Foreskin fibroblast (primary cell): ENCODE measurements at places on chromosomes 5 and 9.

DNA sequence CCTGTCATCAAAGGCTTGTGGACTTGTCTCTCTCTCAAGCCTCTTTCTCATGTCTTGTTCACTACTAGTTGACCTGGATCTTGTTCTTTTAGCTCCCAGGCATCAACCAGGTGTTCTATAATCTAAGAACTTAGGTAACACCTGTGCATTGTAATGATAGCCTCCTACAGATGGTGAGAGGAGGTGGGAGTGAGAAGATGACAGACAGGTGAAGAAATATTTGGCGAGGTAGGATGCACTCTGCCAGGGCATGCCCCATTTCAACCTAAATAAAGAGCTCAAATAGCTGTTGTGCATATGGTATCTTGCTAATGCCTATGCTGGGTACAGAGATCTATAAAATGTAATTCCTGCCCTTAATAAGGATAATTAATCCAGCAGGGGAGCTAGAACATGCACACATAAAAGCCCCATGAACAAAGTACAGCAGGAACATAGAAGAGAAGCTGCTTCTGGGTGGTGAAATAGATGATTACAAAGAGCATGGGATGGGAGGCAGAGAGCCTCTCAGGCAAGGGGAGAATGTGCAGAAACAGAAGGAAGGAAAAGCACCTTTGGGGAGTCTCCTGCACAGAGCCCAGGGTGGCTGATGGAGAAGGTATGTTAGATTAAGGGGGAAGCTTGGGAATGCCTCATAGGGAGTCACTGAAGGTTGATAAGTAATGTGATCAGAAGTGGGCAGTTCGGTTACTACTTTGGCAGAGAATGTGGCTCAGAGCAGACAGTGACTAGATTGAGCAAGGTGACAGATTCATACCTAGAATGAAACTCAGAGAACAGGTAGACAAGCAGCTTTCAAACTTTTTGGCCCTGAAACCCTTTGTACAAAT lies 28.0 kb upstream of the PLIN2 start:
- no peak for DNase-seq

DNA sequence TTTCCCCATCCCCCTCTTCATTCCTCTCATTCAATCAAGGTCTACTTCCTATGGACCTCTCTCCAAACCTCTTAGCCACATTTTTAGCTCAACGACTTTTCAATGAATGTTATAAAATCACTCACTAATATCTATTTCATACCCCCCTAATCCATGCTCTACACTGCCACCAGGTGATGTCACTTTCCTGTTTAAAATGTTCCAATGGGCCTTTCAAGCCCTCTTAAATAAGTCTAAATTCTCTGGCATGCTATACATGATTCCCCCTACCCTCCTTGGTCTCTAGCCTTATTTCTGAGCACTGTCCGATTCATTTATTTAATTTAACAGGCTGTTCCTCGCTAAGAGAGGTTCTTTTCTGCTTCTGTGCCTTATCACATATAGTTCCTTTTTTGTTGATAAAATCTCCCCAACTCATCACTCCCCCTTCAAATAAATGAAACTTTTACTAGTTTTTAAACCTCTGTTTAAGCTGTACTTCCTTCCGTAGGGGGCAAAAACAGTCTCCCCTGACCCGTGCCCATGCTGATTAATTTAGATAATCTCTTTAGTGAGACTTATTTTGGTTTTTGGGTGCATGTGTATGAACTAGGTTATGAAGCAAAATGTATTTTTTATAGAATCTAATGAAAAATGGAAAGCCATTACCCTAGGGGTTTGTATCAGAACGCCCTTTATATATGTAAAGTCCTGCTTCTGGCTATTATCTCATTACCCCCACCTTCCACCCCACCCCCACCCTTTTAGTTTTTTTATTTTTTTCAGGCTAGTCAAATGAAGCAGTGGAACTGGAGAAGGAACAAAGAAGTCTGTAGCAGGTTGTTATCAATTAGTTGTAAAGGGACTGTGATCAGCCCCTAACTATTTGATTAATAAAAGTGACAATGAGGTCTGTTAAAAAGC lies 9.0 kb downstream of the ABHD17B start:
- no peak for DNase-seq

GRCh38 chr9:79975621-79976256 lies 404.0 kb downstream of the TLE4 start:
- no peak for DNase-seq

DNA sequence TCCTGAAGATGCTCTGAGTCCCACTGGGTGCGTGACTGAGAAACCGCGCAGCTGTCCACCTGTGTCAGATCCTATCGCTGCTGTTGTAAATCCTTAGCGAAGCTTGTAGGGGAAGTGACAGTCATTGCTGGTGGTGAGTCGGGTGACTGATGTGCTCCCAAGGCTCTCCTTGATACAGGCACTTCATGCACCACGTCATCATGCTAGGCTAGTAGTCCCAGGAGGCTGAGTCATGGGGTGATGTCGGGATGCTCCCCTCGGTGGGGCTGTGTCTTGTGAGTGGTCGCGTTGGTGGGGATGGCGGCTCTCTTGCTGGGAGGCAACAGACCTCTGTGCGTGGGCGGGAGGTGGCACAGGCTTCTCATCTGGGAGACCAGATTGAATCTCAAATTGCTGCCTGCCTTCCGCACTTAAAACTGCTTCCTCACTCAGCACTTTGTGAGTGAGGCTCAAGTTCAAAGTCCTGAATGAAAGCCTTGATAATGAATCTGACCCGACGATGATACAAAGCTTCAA lies 84.7 kb downstream of the CSNK1A1 start:
- peak; percentile 78 for DNase-seq

DNA sequence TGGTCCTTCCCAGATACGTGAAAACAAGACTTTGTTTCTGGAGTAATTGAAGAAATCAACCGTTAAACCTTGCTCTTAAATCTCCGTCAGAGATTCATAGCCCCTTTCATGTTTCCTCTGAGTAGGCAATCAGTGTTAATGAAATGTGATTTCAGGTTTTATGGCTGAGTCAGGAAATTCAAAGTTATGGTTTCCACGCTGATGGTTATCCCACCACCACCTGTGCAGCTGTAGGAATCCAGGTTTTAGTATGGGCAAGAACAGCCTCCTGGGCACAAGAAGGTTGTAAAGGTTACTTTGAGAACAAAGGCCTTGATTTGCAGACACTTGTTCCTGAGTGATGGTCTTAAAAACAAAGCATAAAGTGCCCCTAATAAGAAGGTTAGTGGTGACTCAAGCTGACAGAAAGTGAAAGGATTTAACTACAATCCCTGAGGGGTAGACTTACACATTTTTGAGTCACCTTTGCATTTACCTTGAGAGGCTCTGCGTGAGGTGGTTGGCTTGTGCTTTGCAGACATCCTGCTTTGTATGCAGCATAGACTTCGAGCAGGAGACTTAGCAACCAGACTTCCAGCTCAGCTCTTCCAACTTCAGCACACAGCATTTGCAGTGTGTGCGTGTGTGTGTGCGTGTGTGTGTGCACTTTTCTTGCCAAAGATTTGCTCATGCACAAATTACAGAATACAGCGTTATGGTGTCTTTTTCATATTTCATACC lies 159.6 kb downstream of the TLE4 start:
- no peak for DNase-seq

DNA sequence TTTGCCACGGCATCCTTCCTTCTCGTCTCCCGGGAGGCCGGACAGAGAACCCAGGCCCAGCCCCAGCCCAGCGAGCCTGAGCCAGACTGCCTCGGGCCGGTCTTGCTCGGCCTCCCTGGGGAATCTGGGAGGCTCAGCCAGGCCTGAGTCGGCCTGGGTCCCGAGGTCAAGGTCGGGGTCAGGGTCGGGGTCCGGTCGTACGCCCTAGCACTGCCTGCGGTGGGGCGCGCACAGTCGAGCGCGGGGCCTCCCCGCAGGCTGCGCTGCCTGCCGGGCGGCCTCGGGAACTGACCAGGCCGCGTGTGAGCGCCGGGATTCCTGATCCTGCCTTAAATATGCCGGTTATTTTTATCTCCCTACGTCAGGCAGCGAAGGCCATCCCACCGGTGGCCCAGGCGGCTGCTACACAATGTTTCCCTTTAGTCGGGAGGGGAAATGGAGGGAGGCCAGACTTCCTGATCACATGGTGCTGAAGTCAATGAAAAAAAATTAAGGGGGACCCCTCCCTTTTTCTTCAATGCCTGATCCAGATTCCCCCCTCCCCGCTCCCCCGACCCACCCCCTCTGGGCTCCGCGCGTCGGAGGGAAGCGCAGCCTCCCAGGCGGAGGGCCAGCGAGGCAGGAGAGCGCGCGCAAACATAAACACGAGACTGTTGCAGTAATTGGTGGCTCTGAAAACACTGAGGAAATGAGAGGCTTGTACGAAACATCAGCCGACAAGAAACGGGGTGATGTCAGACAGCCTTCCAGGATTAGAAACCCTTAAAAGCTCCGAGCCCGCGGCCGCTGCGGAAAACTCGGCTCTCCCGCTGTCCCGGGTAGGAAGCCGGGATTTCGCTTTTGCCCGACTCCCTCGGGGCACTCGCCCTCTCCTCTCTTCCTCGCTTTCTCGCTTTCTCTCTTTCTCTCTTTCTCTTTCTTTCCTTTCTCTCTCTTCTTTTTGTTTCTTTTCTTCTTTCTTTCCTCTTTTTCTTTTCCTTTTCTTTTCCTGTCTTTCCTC lies 148.2 kb upstream of the KLF4 start:
- peak; percentile 98 for DNase-seq

DNA sequence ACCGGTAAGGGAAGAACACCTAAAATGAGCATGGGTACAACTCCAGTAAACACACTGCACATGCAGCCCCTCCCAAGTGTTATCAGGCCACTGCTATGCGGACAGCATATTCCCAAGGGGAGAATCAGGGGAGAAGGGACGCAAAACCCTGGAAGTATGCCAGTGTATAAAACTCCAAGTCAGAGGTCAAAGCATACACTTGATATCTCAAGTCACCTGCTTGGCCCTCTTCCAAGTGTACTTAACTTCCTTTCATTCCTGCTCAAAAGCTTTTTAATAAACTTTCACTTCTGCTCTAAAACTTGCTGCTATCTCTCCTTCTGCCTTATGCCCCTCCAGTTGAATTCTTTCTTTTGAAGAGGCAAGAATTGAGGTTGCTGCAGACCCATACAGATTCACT lies 408.1 kb downstream of the HTR1A start:
- no peak for DNase-seq

- no peak for DNase-seq
Observed at GRCh38 chr5:121572061-121572460, 279.6 kb upstream of the FTMT start.

GRCh38 chr5:128212191-128212806 lies 128.7 kb downstream of the SLC12A2 start:
- no peak for DNase-seq

DNA sequence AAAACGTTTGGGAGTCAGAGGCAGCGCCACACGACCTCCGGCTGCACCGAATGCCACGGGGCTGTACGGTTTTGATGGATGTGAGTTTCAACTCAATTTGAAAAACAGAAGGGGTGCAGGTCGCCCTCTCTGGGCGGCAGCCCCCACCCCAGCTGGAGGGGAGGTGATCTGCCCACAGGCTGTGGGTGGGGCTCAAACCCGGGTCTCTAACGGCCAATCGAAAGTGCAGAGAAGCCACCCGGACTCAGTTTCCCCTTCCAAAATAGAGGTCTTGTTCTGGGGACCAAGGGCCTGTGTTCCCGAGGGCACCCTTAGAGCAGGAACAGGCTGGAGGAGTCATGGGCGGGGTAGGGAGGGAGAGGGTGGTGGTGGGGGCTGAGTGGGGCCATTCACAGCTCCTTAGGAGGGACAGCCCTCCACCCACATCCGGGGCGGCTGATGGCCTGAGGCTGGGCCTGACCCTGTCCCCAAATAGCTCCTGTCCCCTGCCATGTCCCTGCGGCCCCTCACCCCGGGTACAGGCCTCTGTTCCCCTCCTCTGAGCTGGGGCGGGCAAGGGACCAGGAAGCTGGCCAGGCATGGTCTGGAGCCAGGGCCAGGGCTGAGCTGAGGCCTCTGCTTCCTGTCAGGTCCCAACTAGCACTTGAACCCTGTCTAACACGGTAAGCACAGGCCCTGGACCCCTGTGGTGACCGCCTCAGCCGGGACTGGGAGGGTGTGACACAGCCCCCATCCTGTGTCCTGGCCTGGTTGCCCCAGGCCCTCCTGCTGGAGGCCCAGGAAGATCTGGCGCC lies 22.6 kb upstream of the NOTCH1 start:
- DNase-seq: no peak

GRCh38 chr5:101047181-101047580 lies 144.1 kb upstream of the ST8SIA4 start:
- no peak for DNase-seq

DNA sequence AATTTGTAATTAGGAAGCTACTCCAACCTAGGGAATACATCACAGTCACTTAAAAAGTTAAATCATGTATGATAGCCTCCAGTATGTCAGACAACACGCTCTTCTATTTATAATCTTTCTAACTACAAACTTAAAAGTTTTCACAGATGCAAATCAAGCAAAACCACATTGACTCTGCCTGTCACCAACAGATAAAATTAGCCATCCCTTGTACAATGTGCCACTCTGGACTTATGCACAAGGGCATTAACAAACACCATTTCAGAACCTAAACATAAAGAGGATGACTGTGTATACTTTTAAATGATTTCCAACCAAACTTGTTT lies 14.7 kb downstream of the ERP44 start:
- no peak for DNase-seq

GRCh38 chr9:93577078-93577974 lies 942 bp downstream of the PHF2 start:
- DNase-seq: no peak

DNA sequence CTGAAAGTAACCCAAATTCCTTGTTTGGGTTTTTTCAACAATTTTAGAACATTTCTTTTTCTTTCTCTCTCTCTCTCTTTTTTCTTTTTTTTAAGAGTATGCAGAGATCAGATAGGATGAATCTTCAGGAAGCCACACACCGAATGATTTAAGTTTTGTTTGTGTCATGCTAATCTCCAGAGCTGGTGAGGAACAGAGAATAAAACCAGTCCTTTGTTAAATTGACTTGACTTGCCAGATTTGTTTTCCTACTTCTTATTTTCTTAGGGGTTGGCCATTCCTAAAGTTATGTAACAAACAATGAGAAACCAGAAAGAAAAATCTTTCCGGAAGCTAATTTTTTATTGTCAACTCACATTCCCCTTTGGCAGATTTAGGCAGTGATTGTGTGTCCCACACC lies 1669.3 kb upstream of the CDH6 start:
- no peak for DNase-seq

- DNase-seq: peak; percentile 82
Observed at GRCh38 chr9:137611623-137612609, 6.4 kb downstream of the ARRDC1 start.

GRCh38 chr9:14344941-14345353 lies 31.0 kb upstream of the NFIB start:
- DNase-seq: no peak

- peak; percentile 30 for DNase-seq
Observed at GRCh38 chr5:124315741-124316415, 430.6 kb downstream of the ZNF608 start.

- DNase-seq: no peak
Observed at GRCh38 chr5:38079620-38080402, 178.5 kb upstream of the EGFLAM start.

DNA sequence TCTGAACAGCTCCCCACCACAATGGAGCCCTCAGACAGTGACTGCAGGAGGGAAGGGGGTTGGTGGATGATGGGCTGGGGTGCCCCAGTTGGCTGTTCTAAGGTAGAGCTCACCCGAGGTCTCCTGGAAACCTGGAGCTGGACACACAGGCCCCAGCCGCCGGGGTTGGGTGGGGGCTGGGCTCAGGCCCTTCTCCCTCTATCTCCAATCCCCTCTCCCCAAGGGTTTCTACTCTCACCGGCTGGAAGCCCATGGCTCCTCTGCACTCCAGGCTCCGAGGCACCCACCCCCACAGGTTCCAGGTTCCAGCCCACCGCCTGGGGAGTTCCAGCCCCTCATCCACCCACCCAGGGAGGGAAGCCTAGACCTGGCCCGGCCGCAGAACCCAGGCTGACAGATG lies 766 bp downstream of the NR5A1 start:
- DNase-seq: no peak

GRCh38 chr5:160367885-160368284 lies 2.5 kb downstream of the C1QTNF2 start:
- no peak for DNase-seq
